ENCODE measurements at places on chromosomes 5 and 9. TPM values are rescaled to one million over a fixed set of nuclear protein-coding genes. Genes with fewer than 3 reads are reported as not detected.

CFAP157 gene
- not detected for total RNA-seq

TSSK1B gene
- total RNA-seq = not detected

KLHL3 gene
- total RNA-seq = 25.9 TPM

IL4 gene
- total RNA-seq = not detected

ZNF79 gene
- 22.2 TPM for total RNA-seq

STRBP gene
- 21.1 TPM for total RNA-seq

RECK gene
- total RNA-seq = 12.8 TPM

RASGRF2 gene
- 39.3 TPM for total RNA-seq

NRG2 gene
- 0.11 TPM for total RNA-seq

MAP1B gene
- total RNA-seq = not detected

GPR150 gene
- 2.4 TPM for total RNA-seq

PCDHB11 gene
- total RNA-seq = not detected
